ENCODE measurements at places on chromosomes 12 and 14. TPM values are rescaled to one million over a fixed set of nuclear protein-coding genes. Genes with fewer than 3 reads are reported as not detected.

GRCh38 chr12:23236811-23237210 is 611.8 kb downstream of the ETNK1 start:
- no peak for DNase-seq

- no peak for DNase-seq
These were observed 2.4 kb upstream of the MLH3 start for GRCh38 chr14:75053396-75054291.

DNA sequence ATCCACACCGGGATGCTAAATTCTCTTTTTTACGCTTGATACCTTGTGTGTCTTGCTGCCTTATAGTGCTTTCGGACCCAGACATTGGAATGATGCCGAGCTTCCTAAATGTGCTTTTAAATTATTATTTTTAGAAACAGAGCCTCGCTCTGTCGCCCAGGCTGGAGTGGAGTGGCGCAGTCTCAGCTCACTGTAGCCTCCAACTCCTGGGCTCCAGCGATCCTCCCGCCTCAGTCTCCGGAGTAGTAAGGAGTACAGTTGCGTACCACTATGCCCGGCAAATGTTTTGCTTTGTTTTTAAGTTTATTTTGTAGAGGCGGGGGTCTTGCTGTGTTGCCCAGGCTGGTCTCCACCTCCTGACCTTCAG is 489 bp upstream of the EML5 start:
- no peak for DNase-seq

GRCh38 chr12:21340403-21340802 is 5.7 kb upstream of the SLCO1A2 start:
- no peak for DNase-seq

DNA sequence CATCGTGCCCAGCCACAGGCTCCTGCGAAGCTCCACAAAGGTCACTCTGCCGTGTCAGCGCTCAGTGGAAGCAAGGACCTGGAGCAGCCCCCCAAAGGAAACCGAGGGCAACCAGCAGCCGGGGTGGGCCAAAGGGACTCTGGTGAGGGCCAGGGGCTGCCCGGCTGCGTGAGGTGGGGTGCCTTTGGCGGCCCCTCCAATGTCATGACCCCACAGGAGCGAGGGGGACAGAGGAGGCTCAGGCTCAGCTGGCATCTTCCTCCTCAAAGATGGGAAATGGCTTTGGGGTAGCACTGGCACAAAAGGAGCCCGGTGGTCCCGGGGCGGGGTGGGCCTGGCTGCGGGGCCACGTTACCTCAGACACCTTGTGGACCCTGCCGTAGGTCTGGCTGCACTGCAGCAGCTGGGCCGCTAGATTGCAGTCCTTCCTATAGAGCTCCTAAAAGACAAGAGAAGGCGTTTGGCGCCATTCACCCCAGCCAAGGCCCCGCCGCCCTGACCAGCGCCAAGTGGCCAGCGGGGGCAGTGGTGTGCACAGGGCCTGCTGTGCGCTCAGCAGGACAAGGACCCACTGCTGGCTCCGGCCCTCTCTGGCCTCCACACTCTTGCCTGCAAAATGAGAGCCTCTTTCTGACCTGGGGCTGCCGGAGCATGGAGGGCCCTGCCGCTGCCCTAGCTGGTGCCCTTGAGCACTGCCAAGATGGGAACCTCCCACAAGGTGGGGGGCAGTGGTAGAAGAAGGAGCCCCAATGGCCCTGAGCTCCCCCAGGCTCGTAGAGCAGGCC is 46.9 kb downstream of the BEGAIN start:
- peak; percentile 16 for DNase-seq

DNA sequence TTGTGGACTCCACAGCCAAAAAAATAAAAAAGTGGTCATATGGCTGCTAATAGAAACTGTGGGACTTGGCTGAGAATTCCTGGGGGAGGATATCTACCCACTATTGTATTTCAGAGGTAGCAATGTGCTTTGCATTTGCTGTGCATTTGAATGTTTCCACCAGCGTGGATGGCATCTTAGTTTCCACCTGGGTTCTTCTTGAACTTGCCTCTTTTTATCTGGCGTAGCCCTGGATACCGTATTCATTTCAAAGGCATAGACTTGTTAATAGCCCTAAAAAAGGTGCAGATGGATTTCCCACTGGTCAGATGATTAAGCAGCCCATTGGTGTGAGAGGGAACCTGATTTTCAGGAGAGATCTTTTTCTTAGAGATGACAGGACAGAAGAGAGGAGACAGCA is 1.9 kb upstream of the MYF5 start:
- no peak for DNase-seq

DNA sequence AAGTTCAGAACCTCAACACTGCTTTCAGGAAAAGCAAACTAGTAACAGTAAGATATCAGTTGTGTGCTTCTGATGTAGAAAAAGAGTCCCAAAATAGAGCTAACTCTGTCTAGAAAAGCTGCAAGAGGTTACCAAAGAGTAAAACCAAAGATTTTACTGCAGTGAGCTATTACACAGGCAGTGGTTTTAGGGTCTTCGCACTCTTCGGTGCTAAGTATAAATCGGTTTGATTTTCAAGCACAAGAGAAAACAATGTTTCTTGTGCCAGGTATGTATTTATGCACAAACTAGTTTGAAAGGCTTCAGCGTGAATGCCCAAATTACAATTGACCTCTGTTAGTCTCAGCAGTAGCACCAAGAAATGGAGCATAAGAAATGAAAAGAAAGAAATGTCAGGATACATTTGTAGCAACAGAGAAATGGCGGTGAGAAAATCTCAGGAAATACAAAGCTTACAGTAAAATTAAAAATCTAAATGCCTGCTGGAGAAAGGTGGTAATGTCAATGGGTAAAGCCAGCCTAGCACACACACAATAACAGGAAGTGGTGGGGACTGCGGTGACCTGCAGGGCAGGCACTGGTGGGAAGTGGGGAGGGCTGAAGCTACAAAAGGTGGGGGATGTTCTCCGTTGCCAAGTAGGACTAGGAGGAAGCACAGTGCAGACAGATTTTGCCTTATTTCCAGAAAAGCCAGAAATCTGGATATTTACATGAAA is 18.0 kb upstream of the DYRK2 start:
- DNase-seq, result peak; percentile 31

- DNase-seq, result no peak
These were observed 137.8 kb downstream of the TTC7B start for GRCh38 chr14:90678420-90678819.

DNA sequence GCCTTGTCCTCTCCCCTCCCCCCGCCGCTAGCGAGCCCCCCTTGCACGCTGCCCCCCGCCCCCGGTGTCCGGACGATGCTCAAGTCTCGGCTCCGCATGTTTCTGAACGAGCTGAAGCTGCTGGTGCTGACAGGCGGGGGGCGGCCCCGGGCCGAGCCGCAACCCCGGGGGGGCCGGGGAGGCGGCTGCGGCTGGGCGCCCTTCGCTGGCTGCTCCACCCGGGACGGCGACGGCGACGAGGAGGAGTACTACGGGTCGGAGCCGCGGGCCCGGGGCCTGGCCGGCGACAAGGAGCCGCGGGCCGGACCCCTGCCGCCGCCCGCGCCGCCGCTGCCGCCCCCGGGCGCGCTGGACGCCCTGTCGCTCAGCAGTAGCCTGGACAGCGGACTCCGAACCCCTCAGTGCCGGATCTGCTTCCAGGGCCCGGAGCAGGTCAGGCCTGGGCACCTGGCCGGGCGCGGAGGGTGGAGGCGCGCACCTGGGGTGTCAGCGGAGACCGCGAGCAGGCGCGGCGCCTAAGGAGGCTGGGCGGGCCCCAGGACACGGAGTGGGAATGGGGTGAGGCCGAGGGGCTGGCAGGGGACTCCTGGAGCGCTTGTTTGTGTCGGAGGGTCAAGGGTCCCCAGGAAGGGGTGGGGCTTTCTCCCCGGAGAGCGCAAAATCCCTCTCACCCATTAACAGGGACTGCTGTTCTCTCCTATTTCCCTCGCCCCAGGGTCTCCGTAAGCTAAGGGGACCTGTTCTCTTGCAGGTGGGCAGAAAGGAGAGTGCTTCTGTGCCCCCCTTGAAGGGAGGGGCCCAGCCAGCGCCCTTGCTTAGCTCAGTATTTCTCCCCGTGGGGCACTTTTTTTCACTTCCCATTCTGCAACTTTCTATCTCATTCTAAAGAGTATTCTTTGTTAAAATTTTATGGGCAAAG is 810 bp downstream of the MARCHF9 start:
- no peak for DNase-seq

DNA sequence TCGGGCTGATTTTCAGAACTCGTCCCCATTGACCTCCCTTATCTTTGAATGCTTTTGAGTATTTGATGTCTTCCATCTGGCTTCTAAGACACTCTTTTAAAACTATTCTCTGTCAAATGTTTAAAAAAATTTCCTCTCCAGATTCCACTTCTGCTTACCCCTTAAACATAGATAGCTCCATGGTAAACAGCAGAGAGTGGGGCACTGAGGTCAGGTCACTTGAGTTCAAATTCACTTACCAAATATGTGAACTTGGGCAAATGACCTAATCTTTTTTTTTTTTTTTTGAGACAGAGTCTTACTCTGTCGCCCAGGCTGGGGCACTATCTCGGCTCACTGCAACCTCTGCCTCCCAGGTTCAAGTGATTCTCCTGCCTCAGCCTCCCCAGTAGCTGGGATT is 126.8 kb upstream of the CPSF6 start:
- DNase-seq, result no peak

GRCh38 chr14:77964586-77964985 is 164.7 kb downstream of the ADCK1 start:
- no peak for DNase-seq

GRCh38 chr12:123065676-123066383 is 85.1 kb downstream of the PITPNM2 start:
- DNase-seq, result no peak

GRCh38 chr14:52402812-52403526 is 88.9 kb downstream of the PTGER2 start:
- DNase-seq, result no peak

GRCh38 chr12:11669348-11669747 is 19.9 kb downstream of the ETV6 start:
- DNase-seq, result no peak

- DNase-seq, result no peak
These were observed 1715.0 kb upstream of the FLRT2 start for GRCh38 chr14:83814896-83815295.

GRCh38 chr12:39044754-39045153 is 139.4 kb upstream of the CPNE8 start:
- DNase-seq, result no peak

DNA sequence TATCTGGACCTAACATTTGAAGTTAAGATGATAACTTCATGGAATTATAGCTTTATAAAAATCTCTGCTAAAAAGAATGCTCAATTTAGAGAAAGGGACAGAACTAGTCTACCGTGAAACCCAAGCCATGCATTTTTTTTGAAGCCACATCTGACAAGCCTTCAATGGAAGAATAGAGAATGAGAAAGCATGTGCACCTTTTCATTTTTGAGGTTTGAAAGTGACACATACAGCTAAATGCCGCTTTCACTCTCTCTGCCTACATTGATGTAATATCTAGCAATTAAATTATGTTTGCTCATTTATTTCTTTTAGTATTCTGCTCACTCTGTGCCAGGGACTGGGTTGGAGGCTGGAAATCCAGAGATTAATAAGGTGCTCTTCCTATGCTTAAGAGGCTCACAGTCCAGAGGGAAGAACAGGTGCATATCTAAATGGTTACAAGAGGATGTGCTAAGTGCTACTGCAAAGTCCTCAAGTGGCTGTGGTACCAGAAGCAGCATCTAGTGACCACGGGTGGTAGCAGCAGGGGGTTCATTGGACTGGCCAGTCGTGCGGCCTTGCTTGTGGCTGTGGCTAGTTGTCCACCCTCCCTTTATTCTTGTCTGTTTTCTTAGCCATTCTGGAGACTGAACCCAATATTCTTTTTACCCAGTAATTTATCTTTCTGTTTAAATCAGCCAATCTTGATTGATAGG is 60.4 kb downstream of the PPP1R36 start:
- DNase-seq, result no peak

GRCh38 chr12:94055528-94055927 is 92.8 kb upstream of the PLXNC1 start:
- no peak for DNase-seq

DNA sequence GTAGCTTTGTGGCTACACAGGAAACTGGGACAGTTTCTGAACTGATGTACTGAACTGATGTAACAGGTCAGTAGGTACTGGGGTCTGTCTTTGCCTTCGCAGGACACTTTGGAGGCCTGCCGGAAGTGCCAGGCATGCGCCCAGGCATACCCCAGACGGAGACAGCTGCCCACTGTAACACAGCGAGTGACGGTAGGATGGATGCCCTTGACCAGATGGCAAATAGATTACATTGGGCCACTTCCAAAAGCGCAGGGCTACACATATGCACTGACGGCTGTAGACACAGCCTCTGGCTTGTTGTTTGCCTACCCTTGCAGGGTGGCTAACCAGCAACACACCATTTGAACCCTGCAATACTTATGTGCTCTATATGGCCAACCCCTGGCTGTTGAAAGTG is 94.1 kb upstream of the TMPO start:
- no peak for DNase-seq

DNA sequence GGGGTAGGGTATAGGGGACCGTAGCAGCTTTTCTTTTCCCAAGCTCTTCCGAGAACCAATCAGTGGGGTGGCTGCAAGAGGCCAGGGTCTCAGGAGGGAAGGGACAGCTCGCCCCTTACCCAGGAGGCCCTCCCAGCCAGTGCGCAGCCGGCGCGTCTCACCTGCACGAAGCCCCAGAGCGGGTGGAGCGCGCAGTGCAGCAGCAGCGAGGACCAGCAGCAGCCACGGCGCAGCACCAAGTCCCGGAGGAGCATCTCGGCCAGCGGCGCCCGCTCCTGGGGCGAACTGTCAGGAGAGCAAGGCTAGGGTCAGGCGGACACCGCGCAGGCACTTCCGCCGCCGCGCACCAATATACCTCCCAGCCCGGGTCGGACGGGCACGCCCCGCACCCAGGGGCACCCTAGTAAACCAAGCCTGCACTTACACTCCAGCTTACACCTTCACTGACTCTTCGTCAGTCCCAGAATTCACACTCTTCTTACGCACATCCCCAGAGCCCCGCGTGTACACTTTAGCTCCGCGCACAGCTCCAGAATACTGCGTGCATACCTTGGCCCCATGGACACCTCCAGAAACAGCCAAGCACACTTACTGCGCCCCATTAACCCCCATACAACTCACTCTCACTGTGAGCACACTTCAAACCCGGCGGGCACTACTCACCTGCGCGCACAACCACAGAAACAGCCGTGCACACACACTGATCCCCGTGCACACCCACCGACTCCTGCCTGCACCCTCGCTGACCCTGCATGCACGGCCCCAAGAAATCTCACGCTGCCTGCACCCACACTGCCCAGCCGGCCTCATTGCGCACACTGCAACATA is 606 bp downstream of the PRIMA1 start:
- no peak for DNase-seq

DNA sequence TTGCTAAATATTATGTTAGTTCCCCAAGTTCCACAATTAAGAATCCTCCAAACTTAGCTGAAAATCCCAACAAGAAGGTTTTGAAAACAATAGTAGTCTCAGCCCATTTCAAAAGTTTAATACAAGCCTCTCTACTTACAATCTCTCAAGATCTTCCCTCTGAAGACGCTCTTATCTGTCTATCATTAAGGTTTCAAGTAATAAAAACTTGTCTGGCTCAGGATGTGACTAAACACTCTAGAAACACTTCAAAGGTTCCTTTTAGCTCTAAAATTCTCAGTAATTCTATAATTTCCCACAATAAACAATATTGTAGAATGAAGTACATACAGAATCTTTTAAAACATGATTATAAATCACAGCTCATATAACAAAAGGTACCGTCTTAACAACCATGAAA is 16.3 kb downstream of the YAF2 start:
- no peak for DNase-seq

Gene RBP5
- 2.1 TPM for total RNA-seq

Gene STYK1
- 0.12 TPM for total RNA-seq

Gene LMO3
- 7.6 TPM for total RNA-seq

Gene ASPG
- total RNA-seq, result 168 TPM

Gene P2RX4
- 11.7 TPM for total RNA-seq

Gene WASHC4
- total RNA-seq, result 23.1 TPM

Measured in left cardiac atrium (tissue), 4 donors.